ENCODE measurements at places on chromosomes 7 and 10.

GRCh38 chr7:100369105-100369504 lies 4.2 kb upstream of the PILRA start:
- no peak for DNase-seq

DNA sequence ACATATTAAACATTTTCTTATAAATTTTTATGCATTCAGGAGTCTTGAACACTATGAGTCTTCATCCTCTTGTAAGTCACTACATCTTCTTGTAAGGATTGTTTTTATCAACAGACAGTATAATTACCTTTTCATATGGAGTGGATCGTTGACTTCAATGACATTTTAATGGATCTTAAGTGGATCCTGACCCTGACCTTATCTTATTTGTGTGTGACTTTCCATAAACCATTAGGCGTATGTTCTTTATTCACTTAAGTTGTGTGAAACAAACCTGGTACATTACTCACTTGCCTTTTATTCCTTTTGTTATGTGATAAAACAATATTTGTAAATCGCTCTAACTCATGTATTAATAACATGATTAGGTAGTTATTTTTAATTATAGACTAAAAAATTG lies 18.5 kb upstream of the SEMA3C start:
- DNase-seq = no peak

- DNase-seq = no peak
Observed at GRCh38 chr7:37083311-37084096, 359.2 kb upstream of the AOAH start.

DNA sequence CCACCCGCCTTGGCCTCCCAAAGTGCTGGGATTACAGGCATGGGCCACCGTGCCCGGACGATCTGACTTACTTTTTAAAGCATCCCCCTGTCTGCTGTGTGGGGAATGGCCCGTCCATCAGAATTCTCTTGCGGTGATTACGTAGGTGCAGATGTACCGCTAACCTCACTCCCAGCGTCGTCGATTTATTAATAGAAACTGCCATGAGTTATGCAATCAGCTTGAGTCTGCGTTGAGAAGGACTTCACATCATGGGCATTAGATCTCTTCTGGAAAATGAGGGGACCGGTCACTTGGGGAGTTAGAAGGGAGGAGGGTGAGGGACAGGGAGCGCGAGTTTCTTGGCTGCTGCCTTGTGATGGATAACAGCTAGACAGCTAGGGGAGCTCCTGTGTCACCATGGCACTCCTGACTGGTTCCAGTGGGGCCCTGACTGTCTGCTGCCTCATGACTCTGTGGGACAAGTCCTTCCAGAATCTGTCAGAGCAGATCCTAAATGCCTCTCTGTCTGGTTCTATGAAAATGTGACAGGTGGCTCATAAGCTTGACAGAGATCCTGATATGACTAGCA lies 35.2 kb downstream of the POR start:
- no peak for DNase-seq

DNA sequence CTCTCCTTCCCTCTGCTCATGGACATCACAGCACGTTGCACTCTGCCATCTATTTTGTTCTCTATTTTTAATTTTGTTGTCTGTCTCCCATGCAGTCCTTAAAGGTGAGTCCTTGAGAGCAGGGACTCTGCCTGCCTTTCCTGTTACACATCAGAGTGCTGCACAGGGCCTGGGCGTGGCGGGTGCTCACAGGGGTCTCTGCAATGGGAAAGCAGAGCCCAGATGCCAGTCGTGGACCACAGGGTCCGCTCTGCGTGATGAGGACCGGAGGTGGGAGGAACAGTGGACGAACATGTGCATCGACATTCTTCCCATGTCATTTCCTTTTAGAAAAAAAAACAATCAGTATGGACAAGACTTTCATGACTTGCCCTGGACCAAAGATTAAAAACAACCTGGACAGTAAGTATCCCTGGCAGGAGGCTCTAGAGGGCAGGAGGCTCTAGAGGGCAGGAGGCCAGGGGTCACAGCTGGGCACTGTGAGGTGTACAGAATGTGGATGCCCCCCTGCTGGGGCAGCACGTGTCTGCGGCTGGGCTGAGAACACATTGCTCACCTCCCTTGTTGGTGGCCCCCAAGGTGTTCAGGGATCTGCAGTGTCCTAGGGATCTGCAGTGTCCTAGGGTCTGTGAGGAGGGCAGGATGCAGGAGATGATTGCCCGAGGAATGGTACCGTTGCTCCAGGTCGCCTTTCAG lies 29.6 kb upstream of the ZNF488 start:
- DNase-seq = no peak

DNA sequence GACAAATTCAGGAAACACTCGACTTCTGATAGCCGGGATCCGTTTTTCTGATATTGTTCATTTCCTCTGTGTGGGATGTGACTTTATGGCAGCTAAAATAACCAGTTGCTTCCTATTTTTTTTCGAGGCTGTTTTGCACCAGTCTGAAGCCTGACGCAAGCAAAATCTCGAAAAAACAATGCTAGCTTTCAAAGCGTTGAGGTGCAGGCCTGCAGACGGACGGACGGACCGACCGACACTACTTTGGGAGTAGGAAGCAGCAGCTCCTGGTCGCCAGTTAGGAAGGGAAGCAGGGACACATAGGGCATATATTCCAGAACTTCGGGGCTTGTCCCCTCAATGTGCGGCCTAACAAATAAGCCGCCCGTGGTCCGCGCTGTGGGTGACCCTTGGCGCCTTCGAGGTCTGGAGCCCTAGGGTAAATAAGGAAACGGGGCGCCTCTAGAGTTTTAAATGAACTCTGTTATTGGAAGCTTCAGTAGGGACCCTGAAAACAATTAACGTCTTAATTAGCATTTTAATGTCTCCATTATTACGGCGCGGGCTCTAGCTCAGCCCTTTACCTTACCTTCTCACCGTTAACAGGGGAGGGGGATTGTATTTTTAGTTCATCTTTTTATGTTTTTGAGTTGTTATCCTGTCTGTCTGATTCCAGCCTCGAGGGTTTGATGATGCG lies 1.3 kb downstream of the HHEX start:
- no peak for DNase-seq

DNA sequence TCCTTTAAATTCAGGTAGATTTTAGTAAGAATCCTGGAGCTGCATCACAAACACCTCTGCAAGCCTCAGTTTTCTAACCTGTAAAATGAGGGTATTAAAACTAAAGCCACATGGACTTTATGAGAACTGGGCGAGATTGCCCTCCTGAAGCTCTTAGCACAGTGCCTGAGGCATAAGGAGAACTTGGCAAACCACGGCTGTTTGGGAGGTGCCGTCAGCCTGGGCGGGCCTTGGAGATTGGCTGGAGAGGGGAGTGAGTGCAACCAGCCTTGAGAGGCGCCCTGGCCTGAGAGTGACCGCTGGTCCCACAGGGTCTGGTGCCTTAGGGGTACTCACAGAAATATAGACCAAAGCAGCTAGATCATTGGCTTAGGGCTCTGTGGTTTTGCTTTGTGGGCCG lies 5.4 kb upstream of the TNS3 start:
- no peak for DNase-seq

- DNase-seq = no peak
Observed at GRCh38 chr7:157255201-157255606, 81.6 kb upstream of the DNAJB6 start.

DNA sequence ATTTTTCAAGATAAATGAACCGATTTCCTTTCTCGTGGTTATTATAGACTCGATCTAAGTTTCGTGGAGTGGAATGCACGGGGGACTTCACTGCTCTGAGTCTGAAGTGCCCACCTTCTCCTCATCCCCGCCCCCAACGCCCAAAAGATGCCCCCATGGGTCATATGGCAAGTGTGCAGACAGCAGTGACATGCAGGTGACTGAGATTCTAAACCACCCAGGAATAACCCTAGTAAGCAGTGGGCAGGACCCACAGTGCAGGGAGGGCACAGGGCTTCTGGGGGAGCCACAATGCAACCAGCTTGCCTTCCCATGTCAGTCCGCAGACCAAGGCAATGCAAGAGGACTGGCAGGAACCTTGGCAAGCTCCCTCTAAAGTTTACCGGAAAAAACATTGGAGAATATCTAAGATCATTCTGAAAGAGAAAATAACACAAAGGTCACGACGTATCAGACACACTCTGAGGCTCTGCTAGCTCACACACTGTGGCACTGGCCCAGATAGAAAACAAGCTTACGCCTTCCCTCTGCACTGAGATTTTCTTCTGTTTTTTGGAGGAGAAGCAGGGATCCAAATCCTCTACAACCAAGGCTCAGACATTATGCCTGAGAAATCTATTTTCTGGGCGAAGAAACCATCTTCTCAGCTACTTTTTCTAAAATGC lies 239.6 kb downstream of the MAD1L1 start:
- DNase-seq = no peak

DNA sequence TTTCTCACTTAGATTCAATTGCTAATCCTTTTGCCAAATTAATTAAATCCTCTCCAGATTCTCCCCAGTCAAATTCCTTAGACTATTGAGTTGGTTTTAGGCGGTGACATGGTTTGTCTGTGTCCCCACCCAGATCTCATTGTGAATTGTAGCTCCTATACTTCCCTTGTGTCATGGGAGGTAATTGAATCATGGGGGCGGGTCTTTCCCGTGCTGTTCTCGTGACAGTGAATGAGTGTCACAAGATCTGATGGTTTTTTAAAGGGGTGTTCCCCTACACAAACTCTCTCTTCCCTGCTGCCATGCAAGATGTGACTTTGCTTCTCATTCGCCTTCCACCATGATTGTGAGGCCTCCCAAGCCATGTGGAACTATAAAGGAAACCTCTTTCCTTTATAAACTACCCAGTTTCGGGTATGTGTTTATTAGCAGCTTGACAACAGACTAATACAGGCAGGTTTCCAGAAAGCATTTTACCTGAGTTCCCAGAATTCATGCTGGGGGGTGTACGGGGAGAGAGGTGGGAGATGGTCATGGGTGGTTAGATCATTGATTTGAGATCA lies 44.7 kb upstream of the GARS1 start:
- no peak for DNase-seq

DNA sequence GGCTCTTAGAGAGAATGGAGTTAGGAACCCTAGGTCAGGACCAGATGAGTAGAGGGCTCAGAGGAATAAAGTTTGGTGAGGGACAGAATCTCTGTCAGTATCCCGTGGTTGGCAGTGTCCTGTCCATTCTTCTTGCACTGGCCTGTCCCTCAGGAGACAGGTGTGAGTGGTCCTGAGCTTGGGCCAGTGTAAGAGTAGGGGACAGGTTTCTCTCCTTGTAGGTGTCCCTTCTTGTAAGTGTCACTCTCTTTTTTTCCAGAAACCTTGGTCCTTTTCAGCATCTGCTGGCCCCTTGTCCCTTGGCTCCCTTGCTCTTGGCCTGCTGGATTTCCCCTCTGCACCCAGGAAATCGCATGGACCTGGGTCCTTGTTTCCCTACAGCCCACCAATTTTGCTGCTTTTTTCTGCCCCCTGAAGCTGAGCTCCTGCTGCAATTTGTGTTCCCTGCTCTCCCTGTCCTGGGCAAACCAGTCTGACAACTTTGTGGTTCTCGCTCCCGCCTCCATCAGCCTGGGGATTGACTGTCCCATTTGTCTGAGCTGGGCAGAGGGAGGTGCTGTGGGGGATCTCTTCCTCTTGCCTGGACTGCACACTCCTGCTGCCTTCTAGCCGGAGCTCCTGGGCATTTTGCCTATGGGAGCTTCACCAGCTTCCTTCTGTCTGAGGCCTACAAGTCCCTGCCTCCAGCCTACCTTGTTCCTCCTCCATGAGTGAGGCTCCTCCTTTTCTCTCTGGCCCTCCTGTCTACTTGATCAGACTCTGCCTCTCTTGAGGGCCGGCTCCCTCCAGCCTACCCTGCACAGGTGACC lies 6.5 kb downstream of the TSPAN14 start:
- no peak for DNase-seq

GRCh38 chr7:154647625-154648024 lies 355.3 kb downstream of the PAXIP1 start:
- no peak for DNase-seq

DNA sequence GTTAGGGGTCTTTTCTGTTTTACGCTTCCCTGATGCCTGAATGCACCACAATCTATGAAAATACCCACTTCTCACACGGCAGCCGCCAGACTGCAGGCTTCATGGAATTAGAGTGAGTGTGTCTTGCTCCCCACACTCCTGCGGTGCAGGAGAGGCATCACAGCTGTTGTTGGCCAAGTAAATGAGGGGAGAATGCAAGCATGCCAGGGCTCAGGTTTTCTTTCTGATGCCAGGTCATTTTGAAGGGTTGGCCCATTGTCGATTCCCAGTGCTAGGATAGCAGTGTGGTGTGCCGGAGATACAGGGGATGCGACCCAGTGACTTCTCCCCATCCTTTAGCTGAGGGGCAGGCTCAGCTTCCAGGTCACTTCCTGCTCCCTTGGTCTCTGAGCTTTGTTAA lies 16.3 kb downstream of the CXCL12 start:
- no peak for DNase-seq

- no peak for DNase-seq
Observed at GRCh38 chr10:3126249-3126648, 46.3 kb downstream of the PITRM1 start.

- no peak for DNase-seq
Observed at GRCh38 chr10:100446130-100446761, 16.6 kb upstream of the WNT8B start.

DNA sequence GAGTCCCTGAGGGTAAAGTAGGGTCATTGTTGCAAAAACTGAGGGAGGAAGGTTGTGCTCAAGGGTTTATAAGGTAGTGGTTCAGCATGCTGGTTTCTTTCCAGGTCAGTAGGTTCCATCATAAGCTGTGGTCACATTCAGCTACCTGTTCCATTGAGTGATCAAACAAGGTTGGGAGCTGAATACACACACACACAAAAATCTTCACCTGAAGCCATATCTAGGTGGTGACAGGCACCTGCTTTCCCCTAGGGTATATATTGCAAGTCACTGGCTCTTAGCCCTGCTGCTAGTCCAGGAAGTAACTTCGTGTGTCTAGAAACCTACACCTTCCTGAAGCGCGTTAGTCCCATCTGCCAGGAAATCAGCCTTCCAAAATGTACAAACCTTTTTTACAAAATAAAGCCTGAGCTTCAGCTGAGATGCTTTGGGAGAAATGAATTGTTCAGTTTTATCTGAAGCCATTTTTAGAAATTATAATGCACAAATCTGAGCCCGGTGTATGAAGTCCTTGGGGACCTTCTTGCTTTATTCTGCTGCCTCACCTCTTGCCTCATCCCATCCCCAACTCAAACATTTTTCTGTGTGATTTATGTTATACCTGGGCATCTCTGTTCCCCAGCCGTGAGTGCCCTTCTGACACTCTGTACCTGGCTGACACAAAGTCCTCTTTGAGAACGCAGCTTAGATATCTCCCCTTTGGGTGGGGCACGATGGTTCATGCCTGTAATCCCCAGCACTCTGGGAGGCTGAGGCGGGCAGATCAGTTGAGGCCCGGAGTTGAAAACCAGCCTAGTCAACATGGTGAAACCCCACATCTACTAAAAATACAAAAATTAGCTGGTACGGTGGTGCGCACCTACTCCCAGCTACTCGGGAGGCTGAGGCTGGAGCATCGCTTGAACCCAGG lies 10.6 kb upstream of the LAMTOR4 start:
- no peak for DNase-seq

GRCh38 chr7:23210506-23210905 lies 28.7 kb downstream of the NUP42 start:
- DNase-seq = no peak

GRCh38 chr7:111710839-111711380 lies 148.6 kb upstream of the IMMP2L start:
- no peak for DNase-seq

- no peak for DNase-seq
Observed at GRCh38 chr7:19146699-19147098, 1.5 kb upstream of the FERD3L start.
